Frontal cortex (tissue), 4 donors: ENCODE measurements at places on chromosomes 12 and 14. TPM values are rescaled to one million over a fixed set of nuclear protein-coding genes. Genes with fewer than 3 reads are reported as not detected.

Gene EML1
- 116 TPM for total RNA-seq

Gene GLT1D1
- 11.0 TPM for total RNA-seq

Gene FOXN4
- under 0.01 TPM for total RNA-seq

Gene IQSEC3
- total RNA-seq = 4.1 TPM

Gene RILPL1
- 3.7 TPM for total RNA-seq

Gene KLRF2
- total RNA-seq = not detected

Gene PPTC7
- total RNA-seq = 8.2 TPM

Gene SRRM4
- 5.7 TPM for total RNA-seq

Gene SERPINA12
- not detected for total RNA-seq

Gene ZBTB25
- 15.5 TPM for total RNA-seq

Gene SLC17A8
- 11.0 TPM for total RNA-seq

Gene SLC16A7
- total RNA-seq = 26.1 TPM

Gene PLEKHD1
- total RNA-seq = 0.41 TPM

Gene FOXM1
- 0.82 TPM for total RNA-seq

Gene MYH6
- not detected for total RNA-seq

Gene KRT2
- not detected for total RNA-seq

Gene LMBR1L
- 83.6 TPM for total RNA-seq

Gene DDN
- 14.7 TPM for total RNA-seq

Gene RNF212B
- total RNA-seq = not detected

Gene SERPINA4
- not detected for total RNA-seq

Gene KITLG
- 56.3 TPM for total RNA-seq

Gene DLGAP5
- 4.9 TPM for total RNA-seq

Gene ZCRB1
- 24.9 TPM for total RNA-seq

Gene TMPRSS12
- not detected for total RNA-seq

Gene SLCO1C1
- 16.7 TPM for total RNA-seq

Gene RFX4
- total RNA-seq = 2.9 TPM

Gene IL26
- not detected for total RNA-seq

Gene GLIPR1
- total RNA-seq = 2.9 TPM

Gene DEPDC4
- total RNA-seq = 2.4 TPM

Gene LEMD3
- 77.5 TPM for total RNA-seq

Gene GYS2
- total RNA-seq = not detected

Gene C12orf54
- total RNA-seq = not detected

Gene GSC
- not detected for total RNA-seq

Gene GLI1
- under 0.01 TPM for total RNA-seq
